Ascending aorta (tissue), 2 donors: ENCODE measurements at places on chromosomes 3 and 15.

DNA sequence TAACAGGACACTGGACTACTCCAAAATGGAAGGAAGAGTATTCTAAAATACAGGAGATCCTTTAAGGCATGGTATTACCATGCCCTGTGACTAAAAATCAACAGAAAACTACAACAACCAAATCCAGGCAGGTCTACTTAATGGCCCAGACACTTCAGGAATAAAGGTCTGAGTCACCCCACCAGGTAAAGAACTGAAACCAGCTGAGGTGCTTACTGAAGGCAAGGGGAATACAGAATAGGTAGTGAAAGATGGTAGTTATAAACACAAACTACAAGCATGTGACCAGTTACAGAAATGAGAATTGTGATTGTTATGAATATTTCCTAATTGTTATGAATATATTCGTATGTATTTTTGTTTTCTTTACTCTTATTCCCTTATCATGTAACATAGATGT is 13.4 kb downstream of the IFT57 start:
- no peak for DNase-seq

GRCh38 chr3:188283347-188283746 is 129.4 kb downstream of the LPP start:
- DNase-seq = no peak

DNA sequence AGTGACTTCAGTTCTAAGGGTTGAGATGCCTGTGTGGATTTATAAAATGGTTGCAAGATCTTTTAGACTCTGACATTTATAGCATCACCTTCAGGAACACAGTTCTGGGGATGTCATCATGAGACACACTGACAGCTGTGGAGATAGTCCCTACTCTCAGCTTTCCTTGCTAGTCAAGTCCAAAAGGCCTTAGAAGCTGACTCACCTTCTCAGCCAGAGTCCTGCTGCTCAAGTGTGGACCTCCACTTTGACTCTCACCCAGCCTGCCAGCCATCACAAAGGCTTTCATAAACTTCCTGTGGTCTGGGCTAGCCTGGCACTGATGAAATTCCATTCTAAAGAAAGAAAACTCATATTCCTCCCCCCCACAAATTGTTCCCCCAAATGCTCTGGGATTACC is 44.8 kb downstream of the TMEM39A start:
- no peak for DNase-seq

- no peak for DNase-seq
Measured at GRCh38 chr3:47098910-47099309, 65.0 kb downstream of the SETD2 start.

- DNase-seq = no peak
Measured at GRCh38 chr15:92071045-92071634, 217.6 kb downstream of the SLCO3A1 start.

DNA sequence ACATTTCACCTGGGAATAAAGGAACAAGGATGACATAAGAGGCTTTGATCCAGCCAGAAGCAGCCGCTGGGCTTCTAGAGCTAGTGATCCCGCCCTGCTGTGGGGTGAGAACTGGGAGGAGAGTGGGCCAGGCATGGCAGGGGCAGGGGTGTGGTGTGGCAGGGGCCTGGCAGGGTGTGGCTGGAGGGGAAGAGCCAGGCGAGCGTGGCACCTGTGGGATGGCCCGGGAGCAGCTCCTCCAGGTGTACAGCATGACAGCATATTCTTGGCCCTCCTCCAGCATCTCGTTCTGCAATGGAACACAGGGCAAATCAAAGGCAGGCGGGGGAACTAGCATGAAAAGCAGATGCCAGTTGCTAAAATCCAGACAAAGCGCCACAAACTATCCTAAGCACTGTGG is 35.5 kb downstream of the CYFIP1 start:
- no peak for DNase-seq

- no peak for DNase-seq
Measured at GRCh38 chr15:40927873-40928806, 1.0 kb upstream of the DLL4 start.

GRCh38 chr3:195286115-195286872 is 15.3 kb upstream of the XXYLT1 start:
- DNase-seq = no peak

DNA sequence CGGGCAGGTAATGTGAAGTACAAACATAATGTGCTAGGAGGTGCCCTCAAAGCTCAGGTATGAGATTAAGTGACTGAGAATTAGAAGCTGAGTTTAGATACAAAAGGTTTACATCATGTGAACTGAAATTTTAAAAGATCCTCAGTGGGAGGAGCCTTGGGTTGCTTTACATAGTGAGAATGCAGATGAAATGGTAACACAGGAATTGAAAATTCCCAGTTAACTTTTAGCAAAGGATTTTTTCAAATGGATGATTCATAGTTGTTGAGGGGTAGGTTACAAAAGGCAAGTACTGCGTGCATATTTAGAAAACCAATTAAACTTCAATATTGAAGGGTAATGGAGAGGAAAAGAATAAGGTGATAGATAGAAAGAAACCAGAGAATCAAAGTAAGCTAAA is 157.3 kb downstream of the PLCH1 start:
- no peak for DNase-seq

- DNase-seq = no peak
Measured at GRCh38 chr3:188021502-188022040, 132.4 kb upstream of the LPP start.

DNA sequence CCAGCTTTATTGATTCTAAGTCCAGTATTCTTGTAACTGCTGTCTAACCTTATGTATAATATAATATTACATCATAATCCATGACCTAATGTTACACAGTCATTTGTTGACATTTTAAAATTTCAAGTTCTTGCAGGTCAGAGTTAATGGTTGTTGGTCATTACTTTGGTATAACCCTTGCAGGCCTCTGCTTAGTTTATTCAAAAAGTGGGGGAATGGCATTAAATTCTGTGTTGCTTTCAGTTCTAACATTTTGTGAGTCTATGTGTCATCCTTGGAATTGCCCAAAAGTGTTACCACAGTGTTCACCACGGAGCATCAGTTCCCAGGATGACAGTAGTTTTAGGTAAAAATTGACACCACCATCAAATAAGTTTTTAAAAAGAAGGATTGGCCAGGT is 174.8 kb upstream of the BCL6 start:
- DNase-seq = no peak

DNA sequence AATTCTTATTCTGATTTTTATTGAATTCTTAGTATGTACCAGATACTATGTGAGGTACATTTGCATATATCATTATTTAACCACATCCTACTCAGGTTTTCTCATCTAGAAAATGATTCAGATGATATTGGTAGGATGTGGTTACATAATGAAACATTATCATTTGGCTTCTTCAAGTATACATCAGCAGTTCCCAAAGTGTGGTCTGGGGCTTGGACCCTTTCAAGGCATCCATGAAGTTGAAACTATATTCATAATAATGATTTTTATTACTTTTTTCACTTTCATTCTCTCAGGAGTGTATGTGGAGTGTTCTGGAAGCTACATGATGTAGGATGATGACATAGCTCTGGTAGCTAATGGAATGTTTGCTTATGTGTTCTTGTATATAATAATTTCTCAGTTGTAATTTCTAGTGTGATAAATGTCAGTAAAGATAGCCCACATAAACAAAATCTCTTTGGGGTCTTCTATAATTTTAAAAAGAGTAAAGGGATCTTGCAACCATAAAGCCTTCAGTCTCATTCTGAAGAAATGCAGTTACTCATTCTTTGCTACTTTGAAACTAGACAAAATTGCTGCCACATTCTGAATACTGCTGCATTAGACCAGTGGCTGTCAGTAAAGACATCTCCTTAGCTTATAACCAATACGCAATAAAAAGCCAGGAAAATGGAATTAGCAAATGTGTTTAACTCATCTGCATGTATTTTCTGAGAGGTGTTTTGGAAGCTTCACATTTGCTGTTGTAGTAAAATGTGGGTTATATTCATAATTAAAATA is 95.8 kb downstream of the PPARG start:
- DNase-seq = no peak

DNA sequence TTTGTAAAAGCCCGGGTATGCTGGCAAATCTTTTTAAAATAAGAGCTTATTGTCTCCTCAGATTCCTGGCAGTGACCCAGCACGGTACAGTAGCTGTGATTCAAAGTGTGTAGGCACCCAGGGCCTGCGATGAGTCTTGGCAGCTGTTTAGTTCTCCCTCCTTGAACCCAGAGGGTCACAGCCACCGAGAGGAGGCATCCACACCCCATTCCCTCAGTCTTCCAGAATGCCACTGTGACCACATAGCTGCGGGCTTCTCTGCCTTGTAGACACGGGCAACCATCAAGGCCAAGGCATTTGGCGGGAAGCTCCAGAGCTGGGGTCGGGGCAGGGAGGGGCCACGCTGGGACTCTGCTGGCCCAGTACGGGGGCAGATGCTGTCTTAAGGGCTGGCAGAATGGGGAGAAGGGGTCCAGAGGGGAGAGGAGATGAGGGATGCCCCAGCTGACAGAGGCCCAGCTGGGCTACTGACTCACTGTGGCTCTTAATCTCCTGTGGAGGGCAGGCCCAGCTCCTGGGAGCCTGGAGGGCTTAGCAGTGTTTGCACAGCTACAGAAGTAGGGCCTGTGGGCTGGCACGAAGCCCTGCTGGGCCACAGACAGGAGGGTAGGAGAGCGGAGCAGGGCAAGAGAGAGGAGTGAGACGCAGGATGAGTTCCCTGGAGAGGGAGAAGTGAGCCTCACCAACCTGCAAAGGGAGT is 68.8 kb upstream of the DLG1 start:
- DNase-seq = no peak

DNA sequence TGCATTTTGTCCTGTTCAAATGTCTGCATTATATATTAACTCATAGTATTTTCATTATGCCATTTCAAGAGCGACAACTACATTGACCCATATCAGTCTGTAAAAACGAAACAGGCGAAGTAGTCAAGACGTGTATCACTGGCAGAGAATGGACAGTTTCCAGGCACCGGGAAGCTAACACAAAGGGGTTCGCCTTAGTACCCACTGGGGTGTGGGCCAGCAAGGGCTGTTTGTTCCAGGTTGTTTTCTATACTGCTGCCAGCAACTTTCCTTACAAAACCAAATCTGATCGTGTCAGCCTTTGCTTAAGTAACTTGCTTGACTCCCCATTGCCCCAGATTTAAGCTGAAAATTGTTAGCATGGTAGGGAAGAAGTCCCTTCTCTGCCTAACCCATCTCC is 87.1 kb downstream of the CGNL1 start:
- DNase-seq = no peak

- DNase-seq = no peak
Measured at GRCh38 chr3:31550452-31551251, 17.9 kb downstream of the STT3B start.

DNA sequence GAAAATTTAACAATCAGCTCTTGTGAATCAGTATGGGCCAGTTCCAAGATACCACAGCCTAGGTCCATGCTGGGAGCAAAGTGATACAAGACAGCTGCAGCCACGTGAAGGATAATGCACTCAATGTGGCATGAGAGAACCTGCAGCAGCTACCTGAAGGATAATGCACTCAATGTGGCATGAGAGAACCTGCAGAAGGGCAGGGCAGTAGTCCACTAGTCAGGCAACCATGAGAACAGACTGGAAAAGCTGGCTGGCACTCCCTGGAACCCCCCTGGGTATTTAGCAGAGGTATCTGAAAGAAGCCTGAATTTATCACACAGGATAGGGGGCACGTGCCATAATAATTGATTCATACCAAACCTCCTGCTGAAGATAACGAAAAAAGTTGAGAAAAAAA is 237.6 kb downstream of the ATP8B4 start:
- no peak for DNase-seq

DNA sequence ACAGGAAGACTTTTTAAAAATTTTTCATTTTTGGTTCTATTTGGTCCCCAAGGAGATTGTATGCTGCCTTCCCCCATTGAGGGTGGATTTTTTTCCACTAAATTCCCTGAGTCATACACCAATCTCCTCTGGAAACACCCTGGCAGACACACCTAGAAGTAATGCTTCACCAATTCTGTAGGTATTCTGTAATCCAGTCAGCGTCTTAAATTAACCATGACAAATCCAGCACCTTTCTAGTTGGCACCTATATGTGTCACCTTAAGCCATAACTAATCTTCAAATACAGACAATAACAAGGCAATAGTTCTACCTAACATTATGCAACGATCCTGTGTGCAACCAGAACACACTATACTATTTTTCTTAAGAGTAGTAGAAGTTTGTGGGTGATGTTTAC is 459.1 kb upstream of the NDN start:
- no peak for DNase-seq

GRCh38 chr15:93164409-93164808 is 75.4 kb upstream of the RGMA start:
- DNase-seq = no peak

DNA sequence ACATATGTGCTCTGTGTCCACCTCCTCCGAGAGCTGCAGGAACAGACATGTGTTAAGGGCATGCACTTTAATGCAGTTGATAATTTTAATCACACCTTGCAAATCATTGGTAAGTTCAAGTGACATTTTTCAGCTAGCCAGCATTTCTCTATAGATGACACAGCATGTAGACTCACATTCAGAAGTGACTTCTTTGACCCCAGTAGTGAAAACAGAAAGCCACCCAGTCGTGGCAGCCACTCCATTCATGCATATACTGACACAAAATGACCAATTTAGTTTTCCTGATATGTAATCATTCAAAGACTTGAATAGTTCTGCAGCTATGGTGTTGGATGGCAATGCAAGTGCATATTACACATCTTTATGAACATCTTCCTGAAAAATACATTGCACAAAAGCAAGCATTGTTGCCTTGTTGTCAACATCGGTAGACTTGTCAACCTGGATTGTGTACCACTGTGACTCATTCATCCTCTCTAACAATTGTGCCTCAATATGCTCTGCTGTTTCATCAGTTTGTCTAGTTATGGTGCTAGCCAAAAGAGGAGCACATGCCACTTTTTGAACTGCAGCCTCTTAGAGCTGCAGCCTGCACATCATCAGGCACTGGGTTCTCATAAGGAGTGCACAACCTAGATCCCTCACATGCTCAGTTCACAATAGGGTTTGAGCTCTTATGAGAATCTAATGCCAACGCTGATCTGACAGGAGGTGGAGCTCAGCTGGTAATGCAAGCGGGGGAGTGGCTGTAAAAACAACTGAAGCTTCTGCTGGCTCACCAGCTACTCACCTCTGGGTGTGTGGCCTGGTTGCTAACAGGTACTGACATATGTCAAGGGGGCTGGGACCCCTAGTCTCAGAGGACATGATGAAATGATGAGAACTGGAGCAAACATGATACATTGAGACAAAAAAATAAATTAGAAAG is 622.0 kb downstream of the PYDC2 start:
- DNase-seq = no peak

- DNase-seq = no peak
Measured at GRCh38 chr3:194711913-194712312, 26.2 kb downstream of the FAM43A start.
